ENCODE measurements at places on chromosomes 12 and 14.
A peak's percentile ranks its signal among the peaks of the same experiment; 100 is the strongest.

GRCh38 chr14:77682158-77682553 is 25.7 kb downstream of the ALKBH1 start:
- DNase-seq, result no peak

DNA sequence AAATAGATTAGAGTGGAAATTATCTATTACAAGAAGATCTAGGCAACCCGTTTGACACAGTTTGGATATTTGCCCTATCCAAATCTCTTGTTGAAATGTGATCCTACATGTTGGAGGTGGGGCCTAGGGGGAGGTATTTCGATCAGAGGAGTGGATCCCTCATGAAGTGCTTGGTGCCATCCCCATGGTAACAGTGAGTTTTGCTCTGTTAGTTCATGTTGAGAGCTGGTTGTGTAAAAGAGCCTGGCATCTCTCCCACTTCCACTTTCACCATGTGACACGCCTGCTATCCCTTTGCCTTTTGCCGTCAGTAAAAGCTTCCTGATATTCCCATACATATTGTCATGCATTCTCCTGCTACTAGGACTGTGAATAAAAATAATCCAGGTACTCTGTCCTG is 66.4 kb upstream of the FLRT2 start:
- no peak for DNase-seq

- DNase-seq, result no peak
Measured at GRCh38 chr14:54803926-54804537, 98.6 kb downstream of the GCH1 start.

DNA sequence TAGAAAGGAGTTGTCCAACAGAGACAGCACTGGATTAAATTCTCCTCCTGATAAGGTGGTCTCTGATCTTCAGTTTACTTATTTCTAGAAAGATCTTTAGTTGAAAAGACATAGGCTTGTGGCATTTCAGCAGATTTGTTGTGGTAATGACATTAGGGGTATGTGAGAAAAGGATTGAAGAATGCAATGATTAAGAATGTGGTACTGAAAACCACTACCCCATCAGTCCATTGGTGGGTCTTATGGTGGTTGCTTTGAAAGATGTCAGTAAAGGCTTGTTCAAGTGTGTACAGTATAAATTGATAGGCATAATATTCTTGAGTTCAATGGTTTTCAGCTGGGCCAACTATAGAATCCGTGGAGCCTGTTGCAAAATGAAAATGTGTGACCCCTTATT is 10.8 kb downstream of the PPFIBP1 start:
- DNase-seq, result no peak

DNA sequence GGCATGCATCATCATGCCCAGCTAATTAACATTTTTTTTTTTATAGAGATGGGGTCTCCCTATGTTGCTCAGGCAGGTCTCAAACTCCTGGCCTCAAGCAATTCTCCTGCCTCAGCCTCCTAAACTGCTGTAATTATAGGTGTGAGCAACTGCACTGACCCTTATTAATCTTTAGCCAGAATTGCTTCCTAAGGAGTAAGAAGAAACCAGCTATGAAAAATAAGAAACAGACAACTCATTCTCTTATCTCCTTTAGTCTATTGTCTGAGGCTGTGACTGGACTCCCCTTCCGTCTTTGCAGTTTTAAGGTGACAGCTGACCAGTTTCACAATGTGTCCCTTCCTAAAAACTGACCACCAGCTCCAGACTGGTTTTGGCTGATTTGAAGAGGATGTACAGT is 52.4 kb downstream of the EMP1 start:
- no peak for DNase-seq

DNA sequence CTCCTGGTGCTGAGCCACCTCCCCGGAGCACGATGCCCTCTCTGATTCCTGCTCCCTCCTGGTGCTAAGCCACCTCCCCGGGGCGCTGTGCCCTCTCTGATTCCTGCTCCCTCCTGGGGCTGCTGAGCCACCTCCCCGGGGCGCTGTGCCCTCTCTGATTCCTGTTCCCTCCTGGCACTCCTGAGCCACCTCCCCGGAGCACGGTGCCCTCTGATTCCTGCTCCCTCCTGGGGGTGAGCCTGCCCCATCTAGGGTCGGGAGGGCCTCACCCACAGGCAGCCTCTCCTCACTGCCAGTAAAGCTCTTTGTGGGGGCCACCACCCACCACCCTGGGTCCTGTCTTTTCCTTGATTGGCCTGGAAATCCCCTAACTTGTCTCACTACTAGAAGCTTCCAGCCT is 327.6 kb upstream of the SFSWAP start:
- DNase-seq, result no peak

DNA sequence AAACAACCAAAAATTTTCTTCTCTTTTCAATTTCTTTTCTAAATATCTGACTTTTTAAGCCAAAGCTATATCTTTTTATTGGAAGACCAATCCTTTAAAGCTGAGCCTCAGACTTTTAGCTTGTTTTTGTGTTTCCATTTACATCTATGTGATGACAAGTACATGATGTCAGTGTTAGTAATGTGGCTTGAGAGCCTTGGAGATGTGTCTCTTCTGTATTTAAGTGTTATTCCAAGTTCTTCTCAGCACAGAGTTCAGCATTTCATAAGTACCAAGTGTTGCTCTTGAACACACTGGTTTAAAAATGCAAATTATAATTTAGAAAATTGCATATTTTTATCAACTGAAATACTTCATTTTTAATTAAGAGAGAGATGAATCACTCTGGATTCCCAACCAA is 948.9 kb upstream of the FLRT2 start:
- no peak for DNase-seq

- DNase-seq, result no peak
Measured at GRCh38 chr12:57723630-57723962, 14.9 kb downstream of the AGAP2 start.

DNA sequence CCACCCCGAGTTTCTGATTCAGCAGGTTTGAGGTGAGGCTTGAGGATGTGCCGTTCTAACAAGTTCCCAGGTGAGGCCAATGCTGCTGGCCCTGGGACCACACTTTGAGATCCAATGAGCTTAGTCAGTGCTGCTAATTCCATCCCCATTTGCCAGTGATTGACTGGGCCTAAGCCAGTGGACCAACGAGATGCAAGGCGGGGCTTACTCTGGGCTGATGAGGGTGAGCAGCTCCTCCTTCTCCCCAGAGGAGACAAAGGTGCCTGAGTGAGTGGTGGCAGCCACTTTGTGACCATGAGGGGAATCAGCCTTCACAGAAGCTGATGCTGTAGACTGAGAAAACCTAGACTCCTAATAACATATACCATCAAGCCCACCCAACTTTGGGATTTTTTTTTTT is 23.1 kb upstream of the HNF1A start:
- DNase-seq, result no peak

DNA sequence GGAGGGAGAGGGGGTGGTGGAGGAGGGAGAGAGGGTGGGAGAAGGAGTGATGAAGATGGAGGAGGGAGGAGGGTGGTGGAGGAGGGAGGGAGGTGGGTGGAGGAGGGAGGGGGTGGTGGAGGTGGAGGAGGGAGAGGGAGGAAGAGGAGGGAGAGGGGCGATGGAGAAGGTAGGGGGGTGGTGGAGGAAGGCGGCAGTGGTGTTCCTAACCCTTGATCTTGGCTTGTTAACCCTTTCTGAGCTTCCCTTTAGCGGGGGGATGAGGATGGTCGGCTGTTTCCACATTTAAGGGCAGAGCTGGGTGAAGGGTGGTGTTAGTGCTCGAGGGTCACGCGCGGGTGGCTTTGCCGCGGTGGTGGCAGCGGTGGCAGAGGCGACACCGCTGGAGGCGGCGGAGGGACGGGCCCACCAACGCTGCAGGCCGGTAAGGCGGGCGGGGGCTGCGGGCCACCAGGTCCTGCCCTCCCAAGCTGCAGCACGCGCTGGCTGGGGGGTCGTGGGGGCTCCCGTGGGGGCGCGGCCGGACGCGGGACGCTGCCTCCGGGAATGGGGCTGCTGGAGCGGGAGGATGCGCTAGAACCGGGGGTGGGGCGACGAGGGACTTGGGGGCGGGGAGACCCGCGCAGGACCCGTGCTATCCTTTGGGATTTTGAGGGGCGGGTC is 156.3 kb downstream of the PTPN11 start:
- DNase-seq, result no peak

- DNase-seq, result no peak
Measured at GRCh38 chr12:44571006-44571550, 305.0 kb downstream of the NELL2 start.

DNA sequence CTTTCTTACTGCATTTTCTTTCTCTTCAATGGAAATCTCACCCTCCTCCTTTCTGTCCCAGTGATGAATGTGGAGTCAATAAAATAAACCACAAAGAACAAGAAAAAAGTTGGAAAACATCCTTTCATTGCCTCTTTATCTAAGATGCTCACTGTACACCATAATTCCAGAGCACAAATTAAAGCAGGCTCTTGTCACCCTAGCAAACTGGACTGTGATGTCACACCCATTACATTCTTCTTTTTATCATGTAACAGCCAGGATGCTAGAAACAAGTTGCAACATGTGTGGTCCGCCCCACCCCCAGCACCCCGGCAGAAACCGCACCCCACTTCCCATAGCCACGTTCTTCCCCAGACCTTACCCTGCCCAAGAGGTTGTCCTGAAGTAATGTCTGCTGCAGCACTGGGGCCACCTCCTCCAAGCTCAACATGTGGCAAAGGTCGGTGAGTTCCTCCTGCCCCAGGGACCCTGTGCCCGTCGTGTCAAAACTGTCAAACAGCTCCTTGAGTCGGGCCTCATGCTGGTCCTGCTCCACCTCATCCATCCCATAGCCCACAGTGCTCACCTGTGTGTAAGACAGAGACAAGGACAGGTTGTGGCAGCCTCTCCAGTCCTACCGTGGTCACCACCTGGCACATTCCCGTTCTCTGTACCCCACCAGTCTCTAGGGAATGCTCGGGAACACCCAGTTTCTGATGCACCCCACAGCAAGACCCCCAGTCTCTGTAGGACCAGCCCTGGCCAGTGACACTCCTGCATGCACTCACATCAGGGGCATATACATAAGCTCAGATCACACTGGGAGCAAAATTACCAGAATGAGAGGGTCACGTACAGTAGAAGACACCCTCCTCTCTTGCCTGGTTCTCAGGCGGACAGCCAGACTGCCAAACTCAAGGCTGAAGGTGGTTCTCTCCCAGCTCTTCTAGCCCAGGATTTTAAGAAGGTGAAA is 9.2 kb downstream of the NIN start:
- peak; percentile 20 for DNase-seq

Data from effector CD8-positive, alpha-beta T cell (primary cell).